Mesothelial cell of epicardium (in vitro differentiated cells): ENCODE measurements at places on chromosomes 4 and X. TPM values are rescaled to one million over a fixed set of nuclear protein-coding genes. Genes with fewer than 3 reads are reported as not detected.

MAGEB6B gene
- not detected in 3 replicates for total RNA-seq

DTHD1 gene
- total RNA-seq: not detected in 3 replicates

TLR2 gene
- 2.4 to 3.0 TPM (median 2.9 TPM) in 3 replicates for total RNA-seq

- no peak for DNase-seq
Measured at GRCh38 chrX:2679534-2680485, 11.3 kb upstream of the CD99 start.

- no peak for DNase-seq
Measured at GRCh38 chr4:67558493-67558892, at the start of gene STAP1. STAP1 (plus strand) TSS chr4:67558727; CDS start chr4:67558810, 83 bp downstream.

DNA sequence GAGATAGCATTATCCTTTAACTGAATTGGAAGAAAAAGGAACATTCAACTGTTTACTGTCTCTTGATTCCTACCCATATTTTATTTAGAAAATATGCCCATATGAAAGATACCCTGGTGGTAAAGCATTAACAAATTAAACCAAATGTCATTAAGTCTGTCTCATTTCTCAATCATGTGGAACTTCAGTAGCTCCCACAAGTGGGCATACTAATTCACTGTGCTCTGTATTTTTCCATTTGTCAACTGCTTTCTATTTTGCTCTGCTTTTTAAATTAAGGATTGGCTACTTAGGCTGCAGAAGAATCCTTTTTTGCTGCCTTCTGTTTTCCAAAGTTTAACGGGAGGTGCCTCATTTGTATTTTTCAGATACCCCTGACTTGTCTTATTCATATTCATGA is 77.2 kb downstream of the DDIT4L start:
- no peak for DNase-seq

- no peak for DNase-seq
Measured at GRCh38 chr4:135418353-135418752, 1216.8 kb upstream of the PABPC4L start.

DNA sequence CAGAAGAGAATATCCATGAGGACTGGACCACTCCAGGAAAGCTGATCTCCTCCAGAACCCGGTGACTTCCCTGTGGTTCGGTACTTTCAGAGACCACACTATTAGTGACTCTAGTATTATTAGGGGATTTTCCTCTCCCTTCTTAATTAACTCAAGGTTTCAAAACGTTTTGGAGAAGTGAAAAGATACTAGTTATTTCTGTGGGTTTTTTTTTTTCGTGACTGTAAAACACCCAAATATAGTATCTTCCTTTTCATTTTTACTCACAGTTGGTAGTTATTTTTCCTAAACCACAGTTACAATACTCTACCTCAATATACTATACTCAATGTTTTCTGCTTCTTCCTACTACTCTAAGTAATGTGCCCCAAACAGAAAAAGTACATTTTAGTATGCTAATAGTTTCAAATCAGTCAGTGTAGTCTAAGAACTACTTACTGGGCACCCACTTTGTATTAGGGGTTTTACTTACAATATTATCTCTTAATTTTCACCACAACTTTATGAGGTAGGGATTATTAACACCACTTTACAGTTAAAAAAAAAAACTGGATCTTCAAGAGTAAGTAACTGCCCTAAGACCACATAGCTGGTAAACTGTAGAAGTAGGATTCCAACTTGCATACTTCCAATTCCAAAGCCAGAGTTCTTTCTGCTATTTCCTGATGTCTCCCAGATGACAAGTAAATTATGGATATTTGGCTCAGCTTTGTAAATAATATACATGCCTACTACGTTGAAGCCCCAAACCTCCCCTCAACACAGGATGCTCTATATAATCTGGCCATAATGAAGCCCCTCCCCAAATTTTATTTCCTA is 45.0 kb downstream of the SLC9A7 start:
- DNase-seq: no peak

DNA sequence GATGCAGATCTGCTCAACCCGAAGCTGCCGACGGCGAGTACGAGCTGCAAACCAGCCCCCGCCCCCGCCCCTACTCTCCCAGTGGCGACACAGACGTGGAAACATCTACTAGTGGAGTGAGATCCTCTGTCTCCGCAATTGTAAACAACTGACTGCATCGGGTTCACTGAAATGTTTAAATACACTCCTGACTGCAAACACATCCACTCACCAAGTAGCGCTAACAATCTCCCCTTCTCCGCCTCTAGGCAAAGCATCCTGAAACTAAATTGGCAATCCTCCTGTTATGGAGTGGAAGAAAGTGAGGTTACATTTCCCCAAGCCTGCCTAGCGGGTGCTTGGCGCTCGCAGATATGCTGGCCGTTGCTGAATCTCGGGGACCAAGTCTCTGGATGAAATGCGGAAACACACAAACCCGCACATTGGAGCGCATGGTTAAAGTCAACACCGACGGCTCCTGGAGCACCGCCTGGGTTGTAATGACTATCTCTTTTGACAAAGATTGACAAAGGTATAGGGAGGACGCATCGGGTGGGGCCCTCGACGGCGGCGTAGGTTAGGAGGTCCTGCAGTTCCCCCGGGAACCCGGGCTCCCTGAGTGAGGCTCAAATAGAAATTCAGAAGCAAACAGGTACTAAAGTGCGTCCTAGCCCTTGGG is 117.0 kb upstream of the TEX13C start:
- DNase-seq: no peak

DNA sequence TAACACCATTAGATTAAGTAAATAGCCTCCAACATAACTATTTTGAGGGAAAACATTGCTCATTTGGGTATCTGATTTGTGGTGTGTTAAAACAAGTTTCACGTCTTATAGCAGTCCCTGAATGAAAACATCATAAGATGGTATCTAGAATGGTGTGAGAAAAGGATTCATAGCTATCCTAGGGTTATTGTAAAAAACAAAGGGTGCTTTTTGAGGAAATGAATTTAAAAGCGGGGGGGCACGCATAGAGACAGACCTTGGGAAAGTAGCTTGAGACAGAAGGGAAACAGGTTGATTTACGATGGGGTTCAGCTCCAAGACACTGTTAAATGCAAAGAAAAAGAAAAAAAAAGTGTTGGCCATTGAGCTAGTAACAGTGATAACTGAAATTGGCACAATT is 768 bp upstream of the CXCL10 start:
- DNase-seq: no peak

GRCh38 chr4:186932631-186933187 is 209.1 kb upstream of the FAT1 start:
- no peak for DNase-seq

- DNase-seq: no peak
Measured at GRCh38 chr4:33975995-33976394, 2268.3 kb downstream of the ARAP2 start.

GRCh38 chr4:188986271-188986689 is 847.0 kb downstream of the TRIML1 start:
- DNase-seq: no peak

- DNase-seq: no peak
Measured at GRCh38 chrX:153338836-153339235, 4.9 kb downstream of the ZNF275 start.

DNA sequence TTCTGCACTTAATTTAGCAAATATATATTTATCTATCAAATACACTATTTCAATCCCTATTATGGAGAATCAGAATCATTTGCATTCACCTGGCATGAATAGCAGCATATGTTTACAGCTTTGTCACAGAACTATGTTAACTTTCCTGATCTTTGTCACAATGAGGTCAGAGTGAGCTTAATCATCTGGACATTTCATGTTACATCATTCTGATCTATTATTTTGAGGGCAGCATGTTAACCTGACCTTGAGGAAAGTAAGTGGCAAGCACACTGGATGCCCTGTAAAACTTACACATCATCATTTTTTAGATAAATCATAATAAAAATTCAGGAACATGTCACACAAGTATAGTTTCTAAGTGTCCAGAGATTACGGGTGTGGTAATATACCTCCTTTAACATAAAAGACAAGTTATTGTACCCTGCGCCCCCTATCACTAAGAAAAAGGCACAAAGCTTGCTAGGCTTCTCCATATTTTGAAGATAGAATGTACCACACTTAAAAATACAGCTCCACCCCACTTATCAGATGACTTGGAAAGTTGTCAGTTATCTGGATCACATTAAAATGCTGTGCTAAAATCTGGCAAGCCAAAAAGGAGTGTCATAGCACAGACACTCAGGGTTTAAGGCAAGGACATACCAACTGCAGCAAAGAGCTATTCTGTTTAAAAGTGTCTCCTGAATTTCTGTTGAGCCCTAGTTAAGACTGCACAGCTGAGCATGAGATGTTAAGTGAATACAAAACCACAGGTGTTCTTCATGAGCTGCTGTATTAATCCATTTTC is 182.7 kb upstream of the FAT4 start:
- no peak for DNase-seq

GRCh38 chr4:56733352-56733751 is 52.3 kb upstream of the HOPX start:
- DNase-seq: no peak
